ENCODE measurements at places on chromosomes 4 and X. TPM values are rescaled to one million over a fixed set of nuclear protein-coding genes. Genes with fewer than 3 reads are reported as not detected.

DNA sequence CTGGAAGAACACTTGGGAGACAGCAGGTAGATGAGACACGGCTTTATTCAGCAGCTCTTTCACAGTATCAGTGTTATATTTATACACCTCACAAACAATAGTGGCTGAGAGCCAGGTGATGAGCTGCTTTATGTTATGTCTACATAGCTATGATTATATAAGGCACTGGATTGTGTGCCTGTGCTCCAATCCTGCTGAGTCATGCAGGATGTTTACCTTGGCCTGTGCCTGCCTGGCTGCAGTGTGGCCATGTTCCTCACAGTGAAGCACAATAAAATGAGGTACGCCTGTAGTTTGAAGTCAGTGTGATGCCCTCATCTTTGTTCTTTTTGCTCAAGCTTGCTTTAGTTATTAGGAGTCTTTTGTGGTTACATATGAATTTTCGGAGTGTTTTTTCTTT is 31.3 kb downstream of the CXCL13 start:
- DNase-seq = no peak

ADGRG2 gene
- total RNA-seq = 0.83 TPM

ITM2A gene
- 39.7 TPM for total RNA-seq

- DNase-seq = no peak
Observed at GRCh38 chr4:145014365-145014764, 83.6 kb downstream of the ANAPC10 start.

BEND4 gene
- under 0.01 TPM for total RNA-seq

DNA sequence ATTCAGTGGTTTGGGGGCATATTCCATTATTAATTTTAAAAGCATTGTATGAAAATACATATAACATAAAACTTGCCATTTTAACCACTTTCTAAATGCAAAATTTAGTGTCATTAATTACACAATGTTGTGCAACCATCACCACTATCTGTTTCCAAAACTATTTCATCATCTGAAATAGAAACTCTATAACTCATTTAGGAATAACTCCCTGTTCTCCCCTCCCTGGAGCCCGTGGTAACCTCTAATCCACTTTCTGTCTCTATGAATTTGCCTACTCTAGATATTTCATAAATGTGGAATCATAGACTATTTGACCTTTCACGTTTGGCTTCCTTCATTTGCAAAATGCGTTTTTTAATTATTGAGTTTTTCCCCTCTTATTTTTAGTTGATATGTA is 101.4 kb upstream of the GPC4 start:
- no peak for DNase-seq

DNA sequence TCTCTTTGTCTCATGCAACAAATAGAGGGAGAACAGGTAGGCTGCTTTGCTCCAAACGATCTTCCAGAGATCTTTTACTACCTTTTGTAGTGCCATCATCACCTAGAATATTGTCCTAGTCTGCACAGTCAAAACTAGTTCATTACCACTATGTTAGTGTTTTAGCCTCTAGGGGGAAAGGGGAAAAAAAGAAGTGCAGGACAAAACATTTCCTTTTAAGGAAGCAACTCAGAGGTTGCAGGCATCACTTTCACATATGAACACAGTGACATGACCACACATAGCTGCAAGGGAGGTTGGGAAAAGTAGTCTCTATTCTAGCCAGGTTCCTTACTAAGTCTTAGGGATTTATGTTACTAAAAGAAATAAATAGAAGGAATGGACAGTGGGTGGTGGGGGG is 39.3 kb upstream of the RAP2C start:
- no peak for DNase-seq

DNA sequence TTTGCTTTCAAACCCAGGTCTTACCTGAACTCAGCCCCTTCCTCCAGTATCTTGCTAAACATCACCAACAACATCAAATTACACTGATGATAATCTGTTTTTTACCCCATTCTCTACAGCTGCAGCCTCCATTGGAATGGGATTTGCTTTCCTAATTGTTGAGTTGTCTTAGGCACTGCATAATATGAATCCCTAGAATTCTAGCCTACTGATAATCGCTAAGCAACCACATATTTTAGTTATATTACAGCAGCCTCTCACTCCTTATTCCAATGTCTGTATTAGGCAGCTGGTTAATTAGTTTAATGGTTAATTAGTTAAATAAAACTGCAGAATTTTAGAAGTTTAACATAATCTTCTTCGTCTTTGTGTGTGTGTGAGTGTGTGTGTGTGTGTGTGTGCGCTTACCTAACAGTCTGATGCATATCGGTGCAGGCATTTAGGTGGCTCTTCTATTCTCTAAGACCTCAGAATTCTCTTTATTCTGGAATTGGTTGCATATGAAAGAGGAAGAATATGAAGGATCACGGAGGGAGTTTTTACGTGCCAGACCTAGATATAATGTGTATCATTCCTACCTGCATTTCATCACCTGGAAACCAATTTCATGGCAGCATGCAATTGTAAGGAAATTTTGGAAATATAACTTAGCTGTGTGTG is 5.3 kb upstream of the COMMD8 start:
- no peak for DNase-seq

DNA sequence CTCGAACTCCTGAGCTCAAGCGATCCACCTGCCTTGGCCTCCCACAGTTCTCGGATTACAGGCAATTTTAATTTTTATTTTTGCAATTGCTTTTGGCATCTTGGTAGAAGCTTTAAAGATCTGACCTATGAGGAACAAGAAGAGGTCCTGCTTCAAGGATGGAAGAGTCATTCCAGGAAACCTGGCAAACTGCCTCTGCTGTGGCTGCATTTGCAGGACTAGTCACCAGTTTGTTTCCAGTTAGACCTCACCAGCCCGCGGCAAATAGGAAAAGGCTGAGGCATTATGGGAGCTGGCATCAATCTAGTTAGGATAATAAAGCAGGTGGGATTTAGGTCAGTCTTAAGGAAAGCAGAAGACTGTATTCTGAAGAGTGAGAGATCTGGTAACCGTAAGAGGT is 51.9 kb upstream of the LAS1L start:
- DNase-seq = no peak

DNA sequence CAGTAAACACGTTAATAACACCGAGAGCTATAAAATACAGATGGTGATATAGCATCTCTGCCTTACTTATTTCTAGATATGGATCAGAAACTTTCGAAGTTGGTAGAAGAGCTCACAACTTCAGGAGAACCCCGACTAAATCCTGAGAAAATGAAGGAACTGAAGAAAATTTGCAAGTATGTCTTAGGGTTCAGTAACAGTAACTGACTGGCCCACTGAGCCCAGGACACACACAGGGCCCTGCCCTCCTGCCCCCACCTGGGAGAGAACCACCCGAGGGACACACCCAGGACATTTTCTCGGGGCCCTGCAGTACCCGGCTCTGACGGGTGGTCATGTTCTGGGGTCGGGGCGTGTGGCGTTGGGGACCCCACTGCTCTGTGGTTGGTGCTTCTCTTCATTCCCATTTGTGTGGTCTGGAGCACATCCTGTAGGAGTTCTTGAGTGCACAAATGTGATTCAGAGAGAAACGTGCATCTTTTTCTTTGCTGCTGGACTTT is 1.1 kb downstream of the UVSSA start:
- DNase-seq = no peak

GRCh38 chr4:155673453-155673979 is 6.9 kb downstream of the GUCY1A1 start:
- no peak for DNase-seq

NUDT10 gene
- 4.8 TPM for total RNA-seq

RAI2 gene
- total RNA-seq = 35.3 TPM

DNA sequence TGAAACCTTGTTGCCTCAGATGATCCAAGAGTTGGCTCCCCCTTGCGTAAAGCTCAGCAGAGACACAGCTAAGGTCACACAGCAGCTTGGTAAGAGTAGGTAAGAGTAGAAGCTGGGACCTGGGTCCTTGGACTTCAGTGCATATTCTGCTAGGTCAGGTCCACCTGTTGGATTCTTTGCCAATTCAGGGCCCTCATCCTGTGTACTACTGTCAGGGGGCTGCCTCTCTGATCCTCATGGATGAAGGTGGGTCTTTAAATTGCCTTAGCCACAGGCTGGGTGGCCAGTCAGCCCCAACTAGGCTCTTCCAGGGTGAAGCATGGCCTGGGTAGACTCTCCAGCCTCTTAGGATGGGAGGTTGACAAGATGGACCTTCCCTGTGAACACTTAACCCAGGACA is 155.8 kb downstream of the AMMECR1 start:
- no peak for DNase-seq

- DNase-seq = no peak
Observed at GRCh38 chr4:35649778-35650177, 594.5 kb downstream of the ARAP2 start.

- no peak for DNase-seq
Observed at GRCh38 chr4:123505095-123506010, 108.8 kb downstream of the SPRY1 start.

- DNase-seq = no peak
Observed at GRCh38 chrX:110036162-110037033, 33.5 kb downstream of the TMEM164 start.

SORCS2 gene
- 5.0 TPM for total RNA-seq

DNA sequence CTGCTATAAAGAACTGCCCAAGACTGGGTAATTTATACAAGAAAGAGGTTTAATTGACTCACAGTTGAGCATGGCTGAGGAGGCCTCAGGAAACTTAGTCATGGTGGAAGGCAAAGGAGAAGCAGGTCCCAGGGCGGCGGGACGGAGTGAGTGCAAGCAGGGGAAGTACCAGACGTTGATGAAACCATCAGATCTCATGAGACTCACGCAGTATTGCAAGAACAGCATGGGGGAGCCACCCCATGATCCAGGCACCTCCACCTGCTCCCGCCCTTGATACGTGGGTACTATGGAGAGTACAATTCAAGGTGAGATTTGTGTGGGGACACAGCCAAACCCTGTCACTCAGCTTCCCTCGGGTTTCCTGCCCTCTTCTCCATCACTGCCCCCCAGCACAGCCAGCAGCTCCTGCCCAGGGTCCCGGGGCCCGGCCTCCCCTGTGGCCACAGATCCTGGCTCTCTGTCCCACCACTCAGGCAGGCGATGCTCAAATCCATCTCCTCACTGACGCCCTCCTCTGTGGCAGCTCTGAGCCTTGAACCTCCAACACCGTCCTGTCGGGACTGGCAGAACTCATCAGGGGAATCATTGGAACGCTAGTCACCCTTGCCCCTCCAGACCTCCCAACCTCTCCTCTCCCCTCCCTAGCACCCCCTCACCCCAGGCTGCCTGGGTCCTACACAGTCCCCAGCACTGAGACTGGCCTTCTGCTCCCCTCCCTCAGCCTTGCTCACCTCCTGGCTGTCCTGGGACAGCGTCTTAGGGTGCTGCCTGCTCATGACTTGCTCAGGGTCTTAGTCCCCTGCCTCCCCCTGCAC is 37.6 kb downstream of the FGFRL1 start:
- DNase-seq = no peak

DNA sequence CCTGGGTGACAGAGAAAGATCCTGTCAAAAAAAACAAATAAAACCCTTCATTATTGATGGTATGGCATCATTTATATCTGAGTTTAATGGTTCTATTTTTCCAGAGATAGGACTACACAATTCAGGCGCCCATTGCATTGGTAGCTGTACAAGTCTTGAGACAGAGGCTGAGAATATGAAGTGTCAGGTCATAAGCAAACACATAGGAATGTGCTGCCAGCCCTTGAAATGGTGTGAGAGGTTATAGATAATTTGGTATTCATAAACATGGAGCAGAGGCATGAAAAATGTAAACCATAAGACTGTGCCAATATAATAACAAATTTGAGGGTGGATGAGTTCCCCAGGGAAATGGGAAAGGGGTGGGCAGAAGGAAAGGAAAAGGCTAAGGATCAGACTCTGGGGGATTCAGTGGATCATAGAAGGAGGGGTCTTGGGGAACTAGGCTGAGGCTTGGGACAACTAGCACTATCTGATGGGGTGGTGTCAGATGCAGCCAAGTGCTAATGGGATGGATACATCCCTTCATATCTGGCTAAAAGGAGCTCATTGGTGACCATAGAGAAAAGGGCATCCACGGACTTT is 50.8 kb downstream of the MAOA start:
- DNase-seq = no peak

DNA sequence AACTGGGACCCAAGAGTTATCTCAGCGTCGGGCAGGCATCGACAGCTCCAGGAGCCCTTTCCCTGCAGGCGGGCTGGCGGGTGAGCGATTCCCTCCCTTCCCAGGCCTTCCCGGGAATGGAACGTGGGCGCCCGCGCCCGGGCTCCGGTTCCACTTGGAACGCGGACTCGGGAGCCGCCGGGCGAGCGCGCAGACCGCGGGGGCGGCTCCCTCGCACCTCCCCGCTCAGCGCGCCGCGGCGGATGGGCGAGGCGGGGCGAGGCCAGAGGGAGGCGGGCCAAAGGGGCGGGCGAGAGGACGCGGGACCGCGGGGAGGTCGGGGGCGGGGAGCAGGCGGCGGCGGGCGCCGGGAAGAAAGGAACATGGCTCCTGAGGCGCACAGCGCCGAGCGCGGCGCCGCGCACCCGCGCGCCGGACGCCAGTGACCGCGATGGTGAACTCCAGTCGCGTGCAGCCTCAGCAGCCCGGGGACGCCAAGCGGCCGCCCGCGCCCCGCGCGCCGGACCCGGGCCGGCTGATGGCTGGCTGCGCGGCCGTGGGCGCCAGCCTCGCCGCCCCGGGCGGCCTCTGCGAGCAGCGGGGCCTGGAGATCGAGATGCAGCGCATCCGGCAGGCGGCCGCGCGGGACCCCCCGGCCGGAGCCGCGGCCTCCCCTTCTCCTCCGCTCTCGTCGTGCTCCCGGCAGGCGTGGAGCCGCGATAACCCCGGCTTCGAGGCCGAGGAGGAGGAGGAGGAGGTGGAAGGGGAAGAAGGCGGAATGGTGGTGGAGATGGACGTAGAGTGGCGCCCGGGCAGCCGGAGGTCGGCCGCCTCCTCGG is at the start of gene PKD2:
Gene PKD2 (plus strand): TSS at position 332 of the 818 bp plus-strand sequence. CDS start 99 bp downstream, at position 431.
- DNase-seq = no peak

DNA sequence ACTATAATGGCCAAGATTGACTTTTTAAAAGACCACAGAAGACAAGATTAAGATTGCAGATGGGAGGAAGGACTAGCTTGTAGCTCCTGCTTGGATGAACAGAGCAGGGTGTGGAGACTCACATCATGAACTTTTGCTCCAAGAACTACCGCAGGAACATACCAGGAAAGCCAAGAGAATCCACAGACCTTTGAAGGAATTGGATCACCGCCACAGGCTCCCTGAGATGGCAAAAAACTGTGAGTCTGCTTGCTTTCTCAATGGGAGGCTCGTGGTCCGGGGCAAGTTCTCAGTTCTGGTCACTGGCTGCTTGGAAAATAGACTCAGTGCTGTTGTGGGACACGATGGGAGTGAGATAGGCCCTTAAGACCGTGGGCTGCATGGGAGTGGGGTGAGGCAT is 276.6 kb downstream of the CCSER1 start:
- no peak for DNase-seq

DNA sequence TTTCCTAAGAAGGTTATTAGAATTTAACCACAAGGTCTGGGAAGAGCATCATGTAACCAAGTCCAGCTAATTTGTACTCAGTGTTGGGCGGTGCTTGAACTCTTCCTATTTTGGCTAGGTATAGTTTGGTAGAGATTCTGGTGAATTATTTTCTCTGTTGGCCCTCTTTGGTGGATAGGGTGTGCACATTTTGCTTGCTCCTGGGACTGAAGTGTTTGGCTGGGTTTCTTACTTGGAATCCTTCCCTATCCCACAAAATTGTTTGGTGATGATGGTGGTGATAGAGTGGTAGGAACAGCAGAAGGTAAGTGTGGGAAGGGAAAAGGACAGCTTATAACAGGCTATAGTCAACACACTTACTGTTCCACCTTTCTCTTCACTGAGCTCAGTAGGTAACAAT is 194.8 kb upstream of the GPC4 start:
- no peak for DNase-seq

Measured in esophagus muscularis mucosa (tissue), 4 donors.